ENCODE measurements at places on chromosomes 5 and 9. TPM values are rescaled to one million over a fixed set of nuclear protein-coding genes. Genes with fewer than 3 reads are reported as not detected.

DNA sequence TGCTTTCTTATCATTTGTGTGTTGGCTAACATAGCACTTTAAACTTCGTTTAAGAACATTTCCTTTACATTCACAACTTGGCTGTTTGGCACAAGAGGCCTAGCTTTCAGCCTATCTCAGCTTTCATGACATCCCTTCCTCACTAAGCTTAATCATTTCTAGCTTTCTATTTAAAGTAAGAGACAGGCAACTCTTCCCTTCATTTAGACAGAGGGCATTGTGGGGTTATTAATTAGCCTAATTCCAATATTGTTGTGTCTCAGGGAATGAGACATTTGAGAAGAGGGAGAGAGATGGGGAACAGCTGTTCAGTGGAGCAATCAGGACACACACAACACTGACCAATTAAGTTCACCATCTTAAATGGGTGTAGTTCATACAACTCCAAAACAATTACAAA lies 51.0 kb upstream of the OR2K2 start:
- H3K36me3 ChIP-seq: peaks cover 15% of the 10 kb centered on the region
- H3K4me3 ChIP-seq: no peak overlapping the region
- no peaks in the 10 kb centered on the region for H3K4me1 ChIP-seq
- H3K27ac ChIP-seq: no peak overlapping the region

DNA sequence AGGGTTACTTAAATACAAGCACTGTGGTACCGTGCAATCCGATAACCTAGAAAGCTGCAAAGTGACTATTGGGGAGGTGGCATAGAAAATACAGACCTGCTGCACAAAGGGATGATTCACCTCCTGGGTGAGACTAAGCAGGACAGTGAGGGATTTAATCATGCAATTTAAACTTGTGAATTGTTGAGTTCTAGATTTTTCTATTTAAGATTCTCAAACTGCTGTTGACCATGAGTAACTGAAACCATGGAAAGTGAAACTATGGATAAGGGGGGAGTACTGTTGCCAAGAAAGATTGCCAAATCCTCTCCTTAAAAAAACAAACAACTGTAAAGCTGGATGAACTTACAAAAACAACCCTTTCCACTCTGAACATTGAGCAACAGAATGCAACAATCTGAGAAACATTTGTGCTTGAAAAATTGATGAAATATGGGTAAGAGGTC lies 61.5 kb upstream of the NUDT12 start:
- no peak overlapping the region for H3K4me3 ChIP-seq
- H3K27me3 ChIP-seq: no peaks in the 10 kb centered on the region
- no peaks in the 10 kb centered on the region for H3K4me1 ChIP-seq

GRCh38 chr5:93904917-93905316 lies 163.5 kb upstream of the POU5F2 start:
- no peak for DNase-seq
- H3K27ac ChIP-seq: no peak overlapping the region
- H3K27me3 ChIP-seq: no peaks in the 10 kb centered on the region
- H3K4me1 ChIP-seq: no peaks in the 10 kb centered on the region

DNA sequence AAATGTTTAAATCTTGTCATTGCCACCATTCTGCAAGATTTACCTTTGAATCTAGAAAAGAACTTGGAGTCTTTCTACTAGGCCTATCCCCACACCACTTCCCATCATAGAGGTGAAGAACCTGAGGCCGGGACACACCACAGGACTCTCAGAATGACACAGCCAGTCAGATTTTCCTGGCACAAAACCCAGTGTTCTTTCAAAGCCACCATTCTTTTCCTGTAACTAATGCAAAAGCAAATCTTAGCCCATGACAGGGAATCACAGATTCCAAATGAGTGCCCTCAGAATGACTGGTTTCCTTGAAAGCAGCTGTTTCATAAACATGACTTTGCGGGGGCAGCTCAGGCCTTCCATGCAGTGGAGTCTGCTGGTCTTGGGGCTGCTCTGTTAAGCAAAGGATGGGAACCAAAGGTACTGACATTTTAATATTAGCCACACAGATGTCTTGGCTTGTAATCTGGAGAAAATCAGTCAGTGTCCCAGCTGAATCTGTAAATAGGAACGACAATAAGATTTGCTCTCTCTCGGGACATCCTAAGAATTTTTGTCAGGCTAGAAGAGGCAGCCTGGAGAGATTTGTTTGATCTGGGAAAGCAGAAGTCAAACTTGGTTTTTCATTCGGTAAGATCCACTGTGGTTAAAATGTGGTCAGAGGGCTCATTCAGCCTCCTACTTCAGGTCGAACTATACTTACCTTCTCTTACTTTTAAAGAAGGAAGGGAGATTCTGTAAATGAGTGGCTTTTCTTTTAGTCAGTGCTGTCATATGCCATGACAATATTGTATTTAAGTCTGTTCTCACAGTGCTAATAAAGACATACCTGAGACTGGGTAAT lies 115.1 kb downstream of the PALM2AKAP2 start:
- DNase-seq: no peak
- no peaks in the 10 kb centered on the region for H3K27me3 ChIP-seq
- no peaks in the 10 kb centered on the region for H3K4me1 ChIP-seq
- H3K4me3 ChIP-seq: no peak overlapping the region

SMIM33 gene
- 5.9 TPM for total RNA-seq

DMRT3 gene
- not detected for total RNA-seq

All from colonic mucosa (tissue), 4 donors.